SHP77 treated with DMSO at 0.1 percent for 48 hours (cell line): ENCODE measurements at places on chromosomes 12 and 14.

DNA sequence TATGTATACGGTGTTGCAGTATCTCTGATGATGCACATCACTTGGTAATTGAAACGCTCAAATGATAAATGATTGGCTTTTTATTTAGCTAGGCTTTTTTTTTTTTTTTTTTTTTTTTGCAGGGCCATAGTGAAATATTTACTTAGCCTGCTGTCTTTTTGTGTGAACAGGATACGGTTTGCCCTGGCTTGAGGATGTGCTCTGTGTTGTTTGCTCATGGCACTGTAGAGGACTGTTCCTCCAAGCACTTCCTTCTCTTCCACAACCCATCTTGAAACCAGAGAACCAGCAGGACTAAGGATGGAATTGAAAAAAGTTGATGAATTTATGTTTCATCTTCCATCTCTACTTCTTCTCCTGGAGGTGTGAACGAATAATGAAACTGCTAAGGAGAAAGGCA is 15.5 kb upstream of the SSPN start:
- no peak for DNase-seq

DNA sequence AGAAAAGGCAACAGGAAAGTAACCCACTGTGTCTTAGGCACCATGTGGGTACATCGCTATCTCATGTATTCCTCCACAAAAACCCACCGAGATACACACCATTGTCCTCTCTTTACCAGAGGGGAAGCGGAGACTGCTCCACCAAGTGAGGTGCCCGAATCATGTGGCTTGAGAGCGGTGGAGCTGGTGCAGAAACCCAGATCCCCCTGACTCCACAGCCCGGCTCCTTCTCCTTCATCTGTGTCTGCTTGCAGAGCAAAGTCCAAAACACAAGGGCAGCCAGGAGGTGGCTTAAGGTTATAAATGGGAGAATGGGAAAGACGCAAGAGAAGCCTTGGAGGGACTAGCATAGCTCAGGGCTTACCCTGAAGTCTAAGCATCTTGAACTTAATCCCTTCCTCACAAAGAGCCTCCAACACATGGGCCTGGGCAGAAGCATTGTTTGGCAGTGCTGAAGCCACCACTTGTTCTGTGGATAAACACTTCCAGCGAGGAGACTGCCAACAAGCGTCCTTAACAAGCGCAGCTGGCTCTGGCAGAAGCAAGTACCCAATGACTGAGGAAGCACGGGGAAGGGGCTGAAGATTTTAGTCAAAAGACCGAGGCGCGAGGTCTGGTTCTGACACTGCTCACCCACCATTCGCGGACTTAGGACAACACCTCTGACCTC is 83.0 kb downstream of the TTC7B start:
- no peak for DNase-seq

GRCh38 chr12:73383584-73384222 is 1111.5 kb downstream of the TRHDE start:
- DNase-seq: peak; percentile 32

DNA sequence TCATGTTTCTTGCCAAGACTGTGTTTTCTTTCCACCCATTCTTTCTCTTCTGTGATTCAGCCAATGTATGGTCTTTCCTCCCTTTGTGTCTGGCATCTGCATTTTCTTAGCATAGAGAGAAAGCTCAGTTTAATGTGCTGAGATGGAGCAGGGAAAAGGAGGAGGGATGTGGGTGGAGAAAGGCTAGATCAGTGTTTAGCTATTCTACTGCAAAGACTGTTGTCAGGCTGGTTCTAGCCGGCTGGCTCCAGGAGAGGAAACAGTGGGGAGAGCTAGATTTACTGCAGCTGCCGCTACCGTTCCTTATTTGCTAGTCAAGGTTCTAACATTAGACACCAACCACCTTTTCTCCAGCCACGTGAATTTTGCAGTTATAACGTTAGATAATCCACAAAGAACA is 5.2 kb upstream of the RIMKLB start:
- DNase-seq: no peak

DNA sequence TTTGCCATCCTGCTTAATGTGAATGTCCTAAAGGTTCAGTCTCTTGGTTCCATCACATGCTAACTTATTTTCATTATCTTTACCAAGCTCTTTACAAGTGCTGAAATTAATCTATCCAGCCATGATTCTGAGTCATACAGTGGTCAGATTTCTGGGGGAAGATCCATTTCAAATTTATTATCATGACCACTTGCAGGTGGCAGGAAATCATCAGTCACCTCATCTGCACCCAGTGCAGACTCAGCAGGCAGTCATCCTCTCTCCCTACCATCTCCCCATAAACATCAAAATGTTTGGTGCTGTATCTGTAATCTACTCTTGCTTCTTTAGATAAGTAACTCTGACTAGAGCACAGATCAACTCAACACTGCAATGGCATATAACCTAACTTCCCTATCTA is 23.5 kb downstream of the ATG14 start:
- DNase-seq: no peak

DNA sequence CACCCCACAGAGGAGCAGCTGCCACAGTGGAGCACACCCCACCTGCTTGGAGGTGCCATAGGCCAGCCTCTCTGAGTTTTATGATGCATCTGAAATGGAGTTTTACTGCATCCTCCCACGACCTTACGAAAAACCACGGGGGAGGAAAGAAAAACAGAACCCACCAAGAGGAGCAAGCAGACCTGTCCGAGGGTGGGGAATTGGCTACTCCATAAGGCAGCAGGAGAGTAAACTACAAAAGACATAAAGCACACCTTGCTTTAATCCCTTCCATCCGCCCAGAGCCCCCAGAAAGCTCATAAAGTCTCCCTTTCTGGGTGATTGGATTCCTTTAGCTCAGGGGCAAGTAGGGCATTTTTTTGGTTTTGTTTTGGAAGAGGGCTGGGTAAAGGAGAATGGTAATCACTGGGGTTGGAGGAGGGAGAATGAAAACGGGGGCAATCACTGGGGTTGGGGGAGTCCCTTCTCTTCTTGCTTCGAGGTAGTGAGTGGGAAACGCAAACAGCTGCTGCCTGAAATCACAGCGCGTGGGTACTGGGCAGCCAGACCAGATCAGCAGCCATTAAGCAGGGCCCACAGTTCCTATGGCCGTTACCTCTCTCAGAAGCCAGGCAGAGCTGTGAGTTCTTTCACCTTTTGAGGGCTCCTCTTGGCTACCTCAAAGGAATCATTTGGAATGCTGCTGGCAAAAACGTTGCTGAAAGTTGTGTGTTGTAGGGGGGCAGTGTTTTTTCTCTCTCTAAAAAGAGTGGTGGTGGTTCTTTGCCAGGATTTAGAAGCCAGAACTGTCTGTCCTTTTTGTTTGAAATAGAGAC is 433.6 kb downstream of the ZFP36L1 start:
- no peak for DNase-seq

DNA sequence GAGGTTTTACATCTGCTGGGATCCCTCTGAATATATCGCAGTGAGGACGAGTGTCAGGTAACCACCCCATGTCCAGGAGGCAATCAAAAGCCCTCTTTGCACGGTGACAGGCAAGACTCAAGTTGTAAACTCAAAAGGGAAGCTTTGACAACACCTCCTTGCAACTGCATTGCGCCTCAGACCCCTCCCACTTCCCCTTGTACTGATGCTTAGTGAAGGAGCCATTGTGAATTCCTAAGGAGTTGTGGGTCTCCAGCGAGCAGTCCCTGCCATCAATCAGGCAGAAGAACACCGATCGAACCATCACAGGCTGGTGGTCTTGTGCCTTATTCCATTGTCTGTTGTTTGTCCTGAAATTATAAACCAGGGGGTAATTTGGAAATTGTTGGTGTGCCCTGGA is 112.6 kb downstream of the CCDC60 start:
- no peak for DNase-seq

GRCh38 chr12:9867531-9867930 is 1.6 kb downstream of the CLEC2B start:
- DNase-seq: no peak

DNA sequence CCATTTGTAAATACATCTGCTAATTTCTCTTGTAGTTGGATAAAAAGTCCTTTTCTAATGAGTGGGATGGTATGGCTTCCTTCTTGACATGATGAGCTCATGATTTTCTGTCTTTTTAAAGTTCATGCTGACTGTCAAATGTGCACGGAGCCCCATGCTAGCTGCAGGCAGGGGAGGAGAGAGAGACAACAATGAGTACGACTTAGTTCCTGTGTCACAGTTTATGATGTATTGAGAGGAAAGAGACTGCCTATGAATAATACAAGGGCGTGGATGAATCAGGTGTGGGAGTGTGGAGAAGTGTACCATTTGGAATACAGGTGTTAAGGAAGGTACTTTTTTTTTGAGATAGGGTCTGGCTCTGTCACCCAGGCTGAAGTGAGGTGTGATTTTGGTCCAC is 10.7 kb upstream of the TBC1D30 start:
- DNase-seq: no peak

DNA sequence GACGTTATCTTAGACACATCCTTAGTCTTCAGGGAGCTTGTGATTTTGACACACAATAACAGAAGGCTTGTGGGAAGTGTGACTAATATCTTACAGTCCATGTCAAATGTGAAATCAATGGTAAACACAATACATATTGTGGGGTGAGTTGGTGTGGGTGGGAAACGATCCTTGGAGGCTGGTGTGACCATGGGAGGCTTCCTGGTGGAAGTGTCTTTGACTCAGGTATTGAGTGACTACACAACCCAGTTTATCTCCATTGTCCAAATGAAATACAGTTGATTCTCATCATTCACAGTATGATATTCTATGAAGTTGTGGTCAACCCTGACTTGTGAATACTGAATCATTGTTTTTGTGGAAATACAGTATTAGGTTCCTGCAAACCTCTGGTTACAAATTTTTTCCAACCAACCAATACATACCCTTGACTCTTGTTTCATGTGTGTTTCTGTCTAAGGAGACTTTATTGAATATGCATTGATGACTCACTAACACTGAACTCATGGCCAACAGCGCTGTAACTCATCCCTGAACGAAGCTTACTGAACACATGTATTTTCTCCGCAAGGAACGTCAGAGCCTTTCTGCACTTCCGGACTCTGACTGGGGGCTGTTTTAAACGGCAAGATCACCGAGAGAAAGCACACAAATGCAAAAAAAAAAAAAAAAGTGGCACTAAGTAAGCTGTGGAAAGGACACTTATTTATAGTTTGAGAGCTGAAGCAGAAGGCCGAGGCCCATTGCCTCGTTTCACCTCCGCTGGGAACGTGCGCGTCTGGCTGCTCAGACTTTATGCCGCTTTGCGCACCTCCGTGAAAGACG is 59.0 kb downstream of the CLMN start:
- no peak for DNase-seq

DNA sequence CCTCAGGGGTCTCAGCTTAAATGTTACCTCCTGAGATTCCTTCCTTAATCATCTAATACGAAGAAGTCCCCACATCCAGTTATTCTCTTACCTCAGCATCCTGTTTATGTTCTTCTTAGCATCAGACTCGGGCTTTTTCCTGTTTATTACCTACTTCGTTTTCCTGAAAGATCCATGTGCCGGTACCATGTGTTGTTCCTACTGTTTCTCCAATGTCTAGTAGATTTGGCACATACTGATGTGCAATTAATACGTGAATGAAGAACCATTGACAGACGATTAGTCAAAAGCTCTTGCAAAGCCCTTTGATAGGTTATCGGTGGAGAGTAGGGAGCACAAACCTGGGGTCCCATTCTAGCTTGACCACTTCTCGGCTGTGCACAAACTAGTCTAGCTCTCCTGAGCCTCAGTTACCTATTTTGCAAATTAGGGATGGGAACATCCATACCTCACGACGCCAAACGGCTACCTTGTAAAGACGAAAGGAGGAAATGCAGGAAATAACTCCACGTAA is 735 bp upstream of the MAPKAPK5 start:
- no peak for DNase-seq

DNA sequence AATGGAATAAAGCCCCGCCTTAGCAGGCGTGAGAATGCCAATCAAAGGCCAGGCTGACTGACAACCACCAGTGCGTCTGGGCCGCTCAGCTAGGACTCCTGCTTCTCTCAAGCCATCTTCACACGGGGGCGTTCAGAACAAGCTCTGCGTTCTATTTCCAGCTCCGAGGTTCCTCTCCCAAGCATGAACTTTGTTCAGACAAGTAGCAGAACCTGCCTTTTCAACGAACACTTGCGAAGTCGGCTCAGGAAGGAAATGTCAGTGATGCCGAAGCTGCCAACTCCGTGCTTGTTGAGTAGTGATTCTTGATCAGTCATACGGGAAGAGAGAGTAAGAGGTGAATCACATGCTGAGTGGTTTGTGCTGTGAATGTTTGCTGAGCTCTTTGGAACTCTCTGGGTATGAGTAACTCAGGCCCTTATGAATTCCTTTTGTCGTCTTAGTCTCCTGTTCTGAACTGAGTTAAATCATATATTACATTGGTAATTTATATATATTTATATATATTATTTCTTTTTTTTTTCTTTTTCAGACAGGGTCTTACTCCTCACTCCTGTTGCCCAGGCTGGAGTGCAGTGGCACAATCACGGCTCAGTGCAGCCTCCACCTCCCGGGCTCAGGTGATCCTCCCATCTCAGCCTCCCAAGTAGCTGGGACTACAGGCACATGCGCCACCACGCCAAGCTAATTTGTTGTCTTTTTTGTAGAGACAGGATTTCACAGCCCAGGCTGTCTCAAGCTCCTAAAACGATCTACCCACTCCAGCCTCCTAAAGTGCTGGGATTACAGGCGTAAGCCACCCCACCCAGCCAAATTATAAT is 29.4 kb upstream of the BCL7A start:
- no peak for DNase-seq

DNA sequence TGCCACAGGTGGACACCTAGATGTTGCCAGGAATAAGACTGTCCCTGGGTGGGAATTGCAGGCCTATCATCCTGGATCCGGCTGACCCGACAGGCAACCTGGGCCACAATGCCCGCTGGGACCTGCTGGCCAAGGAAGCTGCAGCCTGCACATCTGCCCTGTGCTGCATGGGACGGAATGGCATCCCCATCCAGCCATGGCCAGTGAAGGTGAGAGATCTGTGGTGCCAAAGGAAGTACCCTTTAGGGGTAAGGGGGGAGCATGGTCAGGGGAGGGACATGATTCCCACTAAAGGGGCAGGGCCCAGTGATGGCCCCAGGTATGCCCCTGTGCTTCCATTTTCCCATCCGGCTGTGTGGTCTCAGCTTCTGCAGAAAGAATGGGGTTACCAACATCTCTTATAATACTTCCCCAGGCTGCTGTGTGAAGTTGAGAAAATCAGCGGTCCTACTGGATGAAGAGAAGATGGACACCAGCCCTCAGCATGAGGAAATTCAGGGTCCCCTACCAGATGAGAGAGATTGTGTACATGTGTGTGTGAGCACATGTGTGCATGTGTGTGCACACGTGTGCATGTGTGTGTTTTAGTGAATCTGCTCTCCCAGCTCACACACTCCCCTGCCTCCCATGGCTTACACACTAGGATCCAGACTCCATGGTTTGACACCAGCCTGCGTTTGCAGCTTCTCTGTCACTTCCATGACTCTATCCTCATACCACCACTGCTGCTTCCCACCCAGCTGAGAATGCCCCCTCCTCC is 8.6 kb upstream of the OAS2 start:
- DNase-seq: no peak

- DNase-seq: no peak
These were observed 126.7 kb downstream of the TTC6 start for GRCh38 chr14:37721976-37722659.
